Ammon's horn (tissue), 1 donor: ENCODE measurements at places on chromosomes 2 and 18.

DNA sequence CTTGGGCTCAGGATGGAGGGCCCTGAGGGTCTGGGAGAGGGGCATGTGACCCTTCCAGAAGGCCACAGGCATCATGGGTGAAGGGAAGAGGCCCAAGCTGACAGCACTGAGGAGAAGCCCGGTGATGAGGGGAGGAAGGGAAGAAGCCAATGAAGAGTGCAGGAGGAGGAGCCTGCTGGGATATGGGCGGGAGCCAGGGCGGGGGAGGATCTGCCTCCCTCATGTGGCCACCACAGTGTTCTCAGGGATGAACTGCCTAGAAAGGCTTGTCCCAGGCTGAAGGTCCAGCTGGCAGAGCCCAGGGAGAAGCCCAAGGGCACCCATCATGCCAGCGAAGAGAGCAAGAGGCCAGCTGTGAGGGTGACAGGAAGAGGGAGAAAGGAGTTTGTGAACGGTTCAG lies 24.6 kb upstream of the PLB1 start:
- no peak for DNase-seq

GRCh38 chr2:156901373-156902031 lies 356.0 kb upstream of the GALNT5 start:
- no peak for DNase-seq

GRCh38 chr2:102368461-102369109 lies 13.0 kb downstream of the IL18R1 start:
- no peak for DNase-seq

GRCh38 chr2:62200291-62200841 lies 4.5 kb downstream of the B3GNT2 start:
- no peak for DNase-seq

- DNase-seq: no peak
Observed at GRCh38 chr2:173948842-173949241, 16.3 kb downstream of the SP3 start.

DNA sequence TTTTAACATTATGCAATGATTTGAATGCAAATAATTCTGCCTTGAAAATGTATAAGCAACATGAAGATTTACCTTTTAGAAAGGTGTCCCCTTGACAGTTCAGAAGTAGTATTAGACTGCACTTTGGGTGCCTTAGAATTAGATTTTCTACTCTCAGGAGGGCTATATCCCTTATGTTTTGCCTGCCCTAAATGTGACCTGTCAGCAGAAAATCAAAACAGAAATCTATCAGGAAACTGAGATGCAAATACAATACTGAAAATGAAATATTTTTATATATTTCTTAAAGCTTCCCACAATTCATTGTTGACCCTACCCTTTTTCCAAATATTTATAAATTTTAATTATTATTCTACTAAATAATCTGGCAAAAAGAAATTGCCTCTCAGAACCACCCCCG lies 61.5 kb downstream of the TRIP12 start:
- DNase-seq: no peak

DNA sequence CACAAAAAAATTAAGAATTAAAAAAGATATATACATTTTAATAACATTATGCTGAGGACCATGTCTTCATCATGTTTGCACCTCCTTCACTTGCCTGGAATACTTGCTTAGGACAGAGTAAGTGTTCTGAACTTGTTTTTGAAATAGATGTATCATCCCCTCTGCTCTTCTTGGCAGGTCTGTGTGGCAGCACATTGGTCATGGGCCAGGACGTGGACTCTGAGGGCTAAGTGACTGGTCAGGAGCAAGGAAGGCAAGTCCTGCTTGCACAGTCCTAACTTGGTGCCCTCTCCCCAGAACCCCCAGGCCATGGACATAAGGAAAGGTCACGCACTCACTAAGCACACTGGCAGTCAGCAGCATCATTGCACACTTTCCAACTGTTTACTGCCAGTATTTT lies 95.8 kb downstream of the PTPRM start:
- no peak for DNase-seq

- DNase-seq: no peak
Observed at GRCh38 chr18:45059695-45060094, 379.0 kb downstream of the SETBP1 start.

GRCh38 chr2:96325884-96326255 lies 753 bp downstream of the ITPRIPL1 start:
- no peak for DNase-seq

DNA sequence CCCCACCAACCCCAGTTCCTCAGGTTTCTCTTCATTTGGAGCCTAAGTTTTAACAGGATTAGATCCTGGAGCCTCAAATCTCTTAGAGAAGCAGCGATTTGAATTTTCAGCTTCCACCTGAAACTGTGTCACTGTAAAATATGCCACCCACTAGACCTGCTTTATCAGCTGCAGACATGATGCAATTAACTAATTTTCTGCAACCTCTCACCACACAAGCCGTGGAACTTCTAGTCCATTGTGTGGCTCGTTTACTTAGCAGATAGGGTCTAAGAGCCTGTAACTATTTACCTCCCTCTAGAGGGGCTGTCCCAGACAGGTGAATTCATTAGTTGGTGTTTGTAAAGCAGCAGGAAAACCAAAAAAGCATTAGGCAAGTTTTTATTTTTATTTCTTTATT lies 31.6 kb upstream of the FZD5 start:
- no peak for DNase-seq

DNA sequence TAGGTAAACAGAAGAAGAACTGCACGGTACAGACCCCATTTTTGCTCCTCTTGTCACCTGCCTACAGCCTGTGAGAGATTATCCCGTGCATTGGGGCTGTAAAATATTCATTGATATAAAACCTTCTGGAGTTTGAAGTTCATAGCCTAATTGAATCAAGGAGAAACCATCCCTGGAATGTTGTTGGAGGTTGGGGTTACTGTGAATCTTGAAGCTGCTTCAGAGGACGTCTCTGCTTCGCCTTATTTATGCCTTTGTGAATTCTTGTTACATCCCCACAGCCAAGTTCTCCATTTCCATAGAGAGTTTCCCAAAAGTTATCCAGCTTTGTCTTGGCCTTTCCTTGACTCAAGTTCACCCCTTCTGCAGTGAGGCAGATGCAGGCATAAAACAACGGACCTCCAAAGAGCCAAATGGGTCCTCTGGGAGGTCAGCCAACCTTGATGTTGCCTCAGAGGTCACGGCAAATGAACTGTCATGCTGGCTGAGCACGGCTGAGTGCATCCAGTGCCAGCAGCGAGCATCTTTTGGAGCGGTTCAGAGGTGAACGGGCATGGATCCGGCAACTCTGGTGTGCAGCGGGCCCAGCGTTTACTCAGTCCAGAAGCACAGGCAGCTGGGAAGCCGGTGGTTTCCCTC lies 317.6 kb downstream of the PRKCE start:
- no peak for DNase-seq

GRCh38 chr18:50011813-50012435 lies 183.0 kb downstream of the MYO5B start:
- no peak for DNase-seq

DNA sequence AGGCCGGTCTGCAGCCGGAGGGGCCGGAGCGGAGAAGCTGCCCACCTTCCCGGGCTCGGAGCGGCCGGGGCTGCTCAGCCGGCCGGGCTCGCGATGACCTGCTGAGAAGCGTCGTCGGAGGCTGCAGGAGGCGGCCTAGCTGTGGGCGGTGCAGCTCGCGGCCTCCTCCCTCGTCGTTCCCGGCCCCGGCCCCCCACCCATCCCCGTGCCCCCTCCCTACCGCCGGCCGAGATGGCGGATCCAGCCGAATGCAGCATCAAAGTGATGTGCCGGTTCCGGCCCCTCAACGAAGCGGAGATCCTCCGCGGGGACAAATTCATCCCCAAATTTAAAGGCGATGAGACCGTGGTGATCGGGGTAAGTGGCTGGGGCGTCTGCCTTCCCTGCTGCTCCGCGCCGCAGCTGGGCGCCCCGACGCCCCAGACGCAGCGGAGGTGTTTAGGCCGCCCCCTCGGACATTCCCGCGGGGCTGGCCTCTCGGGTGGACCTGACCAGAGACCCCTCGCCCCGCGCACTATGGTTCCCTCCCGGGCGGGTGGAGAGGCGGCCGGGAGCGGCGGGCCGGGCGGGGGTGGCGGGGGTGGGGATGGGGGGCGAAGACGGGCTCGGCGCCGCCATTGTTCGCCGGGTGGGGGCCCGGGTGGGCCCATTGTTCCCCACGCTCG lies 492 bp downstream of the KIF5C start:
- DNase-seq: peak; percentile 28

DNA sequence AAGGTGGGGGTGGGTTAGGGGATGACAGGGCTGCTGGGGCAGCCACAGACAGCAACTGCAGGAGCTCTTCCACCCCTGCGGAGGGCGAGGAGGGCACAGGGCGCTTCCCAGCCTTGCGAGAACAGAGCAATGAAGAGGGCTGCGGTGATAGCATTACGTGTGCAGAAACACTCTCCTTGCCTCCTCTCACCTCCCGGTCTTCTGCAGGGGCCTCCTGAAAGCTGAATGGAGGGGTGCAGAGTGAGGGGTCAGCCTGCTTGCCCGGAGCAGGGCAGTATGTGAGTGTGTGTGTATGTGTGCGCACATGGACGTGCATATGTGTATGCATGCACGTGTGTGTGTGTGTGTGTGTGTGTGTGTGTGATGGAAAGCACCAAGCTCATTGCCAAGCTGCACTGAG lies 29.5 kb upstream of the IL1R2 start:
- DNase-seq: no peak

DNA sequence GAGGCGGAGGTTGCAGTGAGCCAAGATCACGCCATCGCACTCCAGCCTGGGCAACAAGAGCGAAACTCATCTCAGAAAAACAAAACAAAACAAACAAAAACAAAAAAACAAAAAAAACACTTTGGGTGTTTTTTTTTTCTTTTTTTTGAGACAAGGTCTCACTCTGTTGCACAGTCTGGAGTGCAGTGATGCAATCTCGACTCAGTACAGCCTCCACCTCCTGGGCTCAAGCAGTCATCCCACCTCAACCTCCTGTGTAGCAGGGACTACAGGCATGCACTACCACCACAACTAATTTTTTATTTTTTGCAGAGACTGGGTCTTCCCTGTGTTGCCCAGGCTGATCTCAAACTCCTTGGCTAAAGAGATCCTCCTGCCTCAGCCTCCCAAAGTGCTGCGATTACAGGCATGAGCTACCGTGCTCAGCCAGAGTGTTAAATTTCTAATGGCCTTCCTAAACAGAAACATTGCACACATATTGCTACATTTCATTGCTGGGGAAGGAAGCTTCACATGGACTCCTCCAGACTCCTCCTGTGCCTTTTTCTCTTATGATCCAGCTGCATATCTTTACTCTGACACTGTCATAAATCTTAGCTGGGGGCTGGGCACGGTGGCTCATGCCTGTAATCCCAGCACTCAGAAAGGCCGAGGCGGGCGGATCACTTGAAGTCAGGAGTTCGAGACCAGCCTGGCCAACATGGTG lies 19.7 kb downstream of the STARD7 start:
- DNase-seq: no peak

- peak; percentile 5 for DNase-seq
Observed at GRCh38 chr2:186099826-186100225, 361.2 kb downstream of the FSIP2 start.

- DNase-seq: no peak
Observed at GRCh38 chr2:182913064-182913463, 46.6 kb upstream of the FRZB start.

- DNase-seq: peak; percentile 62
Observed at GRCh38 chr18:31990823-31991222, 27.8 kb upstream of the RNF125 start.

GRCh38 chr18:23386317-23386716 lies 66.8 kb upstream of the RIOK3 start:
- no peak for DNase-seq

- no peak for DNase-seq
Observed at GRCh38 chr2:39216346-39217191, 27.2 kb downstream of the CDKL4 start.

DNA sequence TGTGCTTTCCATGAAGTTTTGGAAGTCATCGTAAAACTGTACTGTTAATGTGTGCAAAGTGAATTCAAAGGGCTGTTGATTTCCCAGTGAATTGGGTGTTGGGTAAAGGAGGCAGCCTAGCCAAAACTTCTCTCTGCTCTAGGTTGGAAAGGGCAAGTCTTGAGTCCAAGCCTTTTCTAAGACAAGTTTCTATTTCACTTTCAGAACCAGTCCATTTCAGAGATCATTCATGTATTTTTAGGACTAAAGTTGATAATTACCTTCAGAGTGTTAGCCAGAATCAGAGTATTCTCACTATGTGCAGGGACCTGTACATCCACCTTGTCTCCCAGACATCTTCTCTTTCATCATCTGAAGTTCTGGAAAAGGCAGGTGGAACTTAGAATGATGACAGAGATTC lies 636.1 kb upstream of the KLHL29 start:
- no peak for DNase-seq

DNA sequence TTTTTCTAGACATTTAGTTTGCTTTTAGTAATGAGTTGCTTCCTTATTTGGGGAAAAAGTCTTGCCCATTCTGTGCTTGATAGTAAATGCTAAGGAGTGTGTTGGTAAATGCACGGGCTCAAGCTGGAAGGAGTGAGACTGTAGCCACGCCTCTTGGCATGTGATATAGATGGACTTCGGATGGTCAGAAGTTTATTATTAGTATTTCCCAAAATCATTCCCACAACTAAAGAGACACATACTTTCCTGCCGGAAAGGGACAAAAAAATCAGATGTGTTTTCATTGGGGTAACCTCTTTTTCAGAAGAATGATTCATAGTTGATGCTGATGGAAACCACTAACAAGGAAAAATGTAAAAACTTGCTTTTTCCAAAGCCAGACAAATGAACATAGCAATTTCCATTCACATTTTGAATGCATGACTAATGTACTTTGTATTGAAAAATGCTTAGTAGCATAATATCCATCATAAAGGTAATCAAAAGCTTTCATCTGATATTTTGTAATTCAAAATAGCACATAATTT lies 133.2 kb downstream of the ZNF532 start:
- DNase-seq: no peak

DNA sequence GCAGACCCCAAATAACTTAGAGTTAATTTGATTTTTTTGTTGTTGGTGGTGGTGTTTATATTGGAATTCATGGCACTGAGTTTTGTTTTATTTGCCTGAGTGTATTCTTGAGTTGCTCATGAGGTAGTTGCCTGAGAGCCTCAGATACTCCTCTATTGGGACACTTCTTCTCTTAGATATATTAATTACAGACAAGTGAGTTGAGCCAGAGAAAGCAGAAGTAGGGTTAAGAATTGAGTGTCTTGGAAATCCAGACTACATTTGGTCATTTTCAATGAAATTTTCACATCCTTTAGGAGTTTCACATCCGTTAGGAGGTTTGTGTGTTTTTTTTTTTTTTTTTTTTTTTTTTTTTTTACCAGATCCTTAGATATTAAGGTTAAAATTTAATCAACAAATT lies 29.0 kb downstream of the FMNL2 start:
- no peak for DNase-seq

DNA sequence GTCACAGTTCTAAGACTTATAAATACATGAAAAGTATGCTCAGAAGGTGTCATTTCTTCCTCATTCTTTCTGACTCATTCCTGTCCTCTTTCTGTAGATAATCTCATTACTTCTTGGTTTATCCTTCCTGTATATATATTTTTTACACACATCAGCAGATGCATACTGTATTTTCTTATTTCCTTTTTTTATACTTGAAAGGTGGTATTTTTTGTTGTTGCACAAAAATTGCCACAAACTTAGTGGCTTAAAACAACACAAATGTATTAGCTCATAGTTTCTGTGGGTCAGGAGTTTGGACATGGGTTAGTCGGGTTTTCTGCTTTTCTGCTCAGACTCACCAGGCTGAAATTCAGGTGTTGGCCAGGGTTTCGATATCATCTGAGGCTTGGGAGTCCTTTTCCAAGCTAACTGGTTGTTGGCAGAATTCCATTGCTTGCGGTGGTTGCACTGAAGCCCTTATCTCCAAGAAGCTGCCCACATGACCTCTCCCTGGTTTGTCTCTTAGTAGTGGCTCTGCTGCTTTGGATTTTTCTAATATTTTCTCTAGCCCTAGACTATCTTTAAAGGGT lies 162.6 kb downstream of the FMNL2 start:
- no peak for DNase-seq
